CD4-positive, alpha-beta T cell treated with Interleukin-17A for 1 hour (primary cell): ENCODE measurements at places on chromosomes 4 and X.

GRCh38 chr4:71396382-71396781 lies 57.6 kb downstream of the SLC4A4 start:
- no peak for DNase-seq

GRCh38 chr4:35900286-35901243 lies 343.7 kb downstream of the ARAP2 start:
- no peak for DNase-seq

DNA sequence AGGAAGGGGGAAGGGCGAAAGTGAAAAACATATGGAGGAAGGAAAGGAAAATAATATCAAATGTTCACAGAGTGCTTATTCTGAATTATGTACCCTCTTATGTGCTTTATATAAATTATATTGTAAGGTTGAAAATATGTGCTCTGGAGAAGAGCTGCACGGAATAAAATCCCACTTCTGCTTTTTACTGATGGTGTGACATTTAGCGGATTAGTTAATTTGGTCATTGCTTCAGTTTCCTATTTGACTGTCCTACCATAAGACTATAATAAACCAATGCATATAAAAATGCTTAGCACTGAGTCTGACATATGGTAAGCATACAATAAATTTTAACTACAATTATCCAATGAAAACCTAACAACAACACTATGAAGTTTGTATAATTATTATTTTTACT lies 86.2 kb downstream of the NPFFR2 start:
- DNase-seq: no peak

- DNase-seq: no peak
Observed at GRCh38 chr4:8853249-8853648, 18.4 kb downstream of the HMX1 start.

DNA sequence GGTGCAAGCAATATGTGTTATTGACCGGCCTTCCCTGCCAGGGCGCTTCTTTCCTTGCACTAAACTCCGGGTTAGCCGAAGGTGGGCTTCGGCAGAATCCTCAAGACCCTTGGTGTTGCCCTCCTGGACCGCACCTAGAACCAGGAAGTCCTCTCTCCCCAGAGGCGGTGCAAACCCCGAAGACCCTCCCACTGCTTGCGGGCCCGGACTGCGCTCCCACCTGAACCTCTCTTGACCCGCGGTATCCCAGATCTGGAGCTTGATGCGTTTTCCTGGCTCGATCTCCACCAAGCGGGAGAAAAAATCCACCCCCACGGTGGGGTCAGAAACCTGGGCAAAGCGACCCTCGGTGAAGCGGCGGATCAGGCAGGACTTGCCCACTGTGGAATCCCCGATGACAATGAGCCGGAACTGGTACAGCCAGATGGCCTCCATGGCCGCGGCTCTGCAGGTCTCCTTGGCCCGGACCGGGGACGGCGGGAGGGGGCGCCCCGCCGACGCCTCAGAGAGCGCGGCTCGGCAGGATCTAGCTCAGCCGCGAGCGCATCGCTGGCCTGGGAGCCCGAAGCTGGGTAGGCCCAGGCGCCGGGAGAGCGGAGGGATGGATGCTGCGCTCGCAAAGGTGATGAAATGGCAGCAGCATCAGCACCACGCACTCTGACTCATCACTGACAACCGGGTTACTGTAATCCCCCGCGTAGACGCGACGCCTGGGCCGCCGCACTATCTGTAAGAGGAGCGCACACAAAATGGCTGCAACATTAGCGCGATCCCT lies at the start of gene RAB39B:
RAB39B (minus strand) TSS at position 638 of the 775 bp plus-strand sequence; CDS start at position 435, 203 bp downstream.
- DNase-seq: peak; percentile 72

GRCh38 chr4:104489731-104490095 lies 5.0 kb downstream of the CXXC4 start:
- no peak for DNase-seq

DNA sequence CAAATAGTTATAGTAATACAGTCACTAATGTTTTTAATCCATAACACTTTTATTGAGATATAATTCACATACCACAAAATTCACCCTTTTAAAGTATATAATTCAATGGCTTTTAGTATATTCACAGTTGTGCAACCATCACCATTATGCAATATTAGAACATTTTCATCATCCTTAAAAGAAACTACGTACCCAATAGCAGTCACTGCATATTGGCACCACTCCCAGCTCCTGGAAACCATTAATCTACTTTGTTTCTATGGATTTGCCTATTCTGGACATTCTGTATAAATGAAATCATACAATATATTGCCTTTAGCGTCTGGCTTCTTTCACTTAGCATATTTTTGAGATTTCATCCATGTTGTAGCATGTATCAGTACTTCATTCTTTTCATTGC lies 99.3 kb downstream of the AMMECR1 start:
- no peak for DNase-seq

DNA sequence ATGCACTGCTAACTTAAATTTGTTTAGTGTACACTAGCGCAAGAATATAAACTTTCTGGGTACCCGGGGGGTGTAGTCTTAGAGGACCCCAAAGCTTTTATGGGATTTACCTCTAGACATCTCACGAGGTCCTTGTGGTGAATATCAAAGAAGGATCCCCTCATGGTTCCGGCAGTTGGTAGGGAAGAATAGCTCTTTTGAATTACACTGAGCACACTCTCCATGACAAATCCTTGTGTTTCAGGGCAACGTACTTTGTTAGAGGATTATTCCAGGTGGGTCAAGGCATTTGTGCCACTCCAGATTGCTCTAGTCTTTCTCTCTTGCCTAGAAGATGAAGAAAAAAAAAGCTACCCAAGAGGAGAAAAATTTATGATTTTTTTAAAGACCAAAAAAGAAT lies 387.6 kb downstream of the PDHA2 start:
- no peak for DNase-seq
